ENCODE measurements at places on chromosomes 1 and 21. TPM values are rescaled to one million over a fixed set of nuclear protein-coding genes. Genes with fewer than 3 reads are reported as not detected.

- no peak for DNase-seq
Observed at GRCh38 chr1:71881611-71882010, 400.7 kb downstream of the NEGR1 start.

DNA sequence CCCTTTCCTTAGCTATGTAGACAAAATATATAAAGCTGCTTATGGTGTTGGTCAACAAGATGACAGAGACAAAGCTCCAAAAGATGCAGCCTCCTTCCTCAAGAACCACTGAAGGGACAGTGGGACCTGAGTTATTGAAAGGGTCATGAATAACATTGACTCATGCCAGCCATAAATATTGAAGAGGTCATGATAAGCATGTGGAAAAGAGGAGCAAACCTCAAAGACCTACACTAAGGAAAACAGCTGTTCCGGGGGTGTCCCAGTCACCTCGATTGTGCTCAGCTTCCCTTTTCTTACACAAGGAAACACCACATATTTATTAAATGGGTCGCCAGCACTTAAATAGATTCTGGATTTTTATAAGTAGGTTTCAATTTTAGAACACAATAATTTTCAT is 112.9 kb downstream of the PTPRC start:
- no peak for DNase-seq

RCSD1 gene
- polyA plus RNA-seq = not detected

- no peak for DNase-seq
Observed at GRCh38 chr1:164576291-164577271, 17.6 kb downstream of the PBX1 start.

GRCh38 chr1:192568063-192568462 is 7.5 kb upstream of the RGS1 start:
- no peak for DNase-seq

DNA sequence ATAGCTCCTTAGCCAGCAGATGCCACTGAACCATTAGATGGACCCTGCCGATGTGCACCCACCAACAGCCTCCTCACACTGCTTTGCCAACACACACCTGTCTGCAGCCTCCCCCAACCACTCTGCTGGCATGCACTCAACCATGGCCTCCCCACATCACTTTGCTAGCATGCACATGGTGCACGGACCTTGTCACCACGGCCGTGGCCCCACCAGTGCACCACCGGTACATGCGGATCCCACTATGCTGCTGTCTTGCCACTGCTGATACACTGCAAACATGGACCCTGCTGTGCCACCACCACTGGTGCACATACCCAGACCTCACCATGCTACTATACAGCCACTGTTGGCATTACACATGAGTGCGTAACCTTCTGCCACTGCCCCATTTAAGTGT is 66.1 kb downstream of the HFM1 start:
- no peak for DNase-seq
